ENCODE measurements at places on chromosomes 2 and 18. TPM values are rescaled to one million over a fixed set of nuclear protein-coding genes. Genes with fewer than 3 reads are reported as not detected.
A peak's percentile ranks its signal among the peaks of the same experiment; 100 is the strongest.

GRCh38 chr2:177721818-177722567 is 329.4 kb downstream of the AGPS start:
- no peaks in the 10 kb centered on the region for H3K36me3 ChIP-seq
- no peaks in the 10 kb centered on the region for H3K27me3 ChIP-seq
- H3K4me3 ChIP-seq = no peak overlapping the region
- no peak for DNase-seq
- no peak overlapping the region for H3K27ac ChIP-seq

DNA sequence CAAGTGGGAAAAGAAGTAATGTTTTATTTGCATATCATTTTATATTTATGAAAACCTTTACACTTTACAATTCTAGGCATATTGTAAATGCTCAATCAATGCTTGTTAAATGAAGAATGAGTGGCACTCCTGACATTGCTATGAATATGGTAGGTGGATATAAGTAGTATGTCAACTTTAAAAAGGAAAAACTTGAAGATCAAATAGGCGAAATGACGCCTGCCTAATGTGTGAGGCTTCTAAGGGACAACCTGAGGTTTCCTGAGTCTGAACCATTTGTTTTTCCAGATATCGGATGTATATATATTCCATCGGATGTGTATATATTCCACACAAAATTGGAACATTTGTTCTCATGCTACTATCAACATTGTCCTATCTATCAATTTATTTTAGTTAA is 1.4 kb downstream of the STAT4 start:
- H3K4me1 ChIP-seq = peaks cover 7% of the 10 kb centered on the region
- no peak for DNase-seq
- no peak overlapping the region for H3K4me3 ChIP-seq
- no peak overlapping the region for H3K27ac ChIP-seq

- no peak overlapping the region for H3K4me3 ChIP-seq
- H3K36me3 ChIP-seq = no peaks in the 10 kb centered on the region
- DNase-seq = no peak
- peak overlapping the region; percentile 26 for H3K27ac ChIP-seq
- no peaks in the 10 kb centered on the region for H3K4me1 ChIP-seq
Observed at GRCh38 chr18:3111523-3112240, 98.7 kb upstream of the LPIN2 start.

ZNF521 gene
- total RNA-seq = 7.8 TPM

GRCh38 chr18:50654658-50655550 is 95.0 kb downstream of the MAPK4 start:
- H3K27ac ChIP-seq = no peak overlapping the region
- no peaks in the 10 kb centered on the region for H3K27me3 ChIP-seq
- no peak overlapping the region for H3K4me3 ChIP-seq
- peak; percentile 46 for DNase-seq
- peaks cover 4% of the 10 kb centered on the region for H3K4me1 ChIP-seq

ZNF142 gene
- 22.5 TPM for total RNA-seq

SERPINB11 gene
- total RNA-seq = not detected

SP140 gene
- total RNA-seq = 5.1 TPM

SERPINB4 gene
- not detected for total RNA-seq

- H3K36me3 ChIP-seq = no peaks in the 10 kb centered on the region
- no peaks in the 10 kb centered on the region for H3K4me1 ChIP-seq
- no peak for DNase-seq
- no peak overlapping the region for H3K4me3 ChIP-seq
- no peak overlapping the region for H3K27ac ChIP-seq
- no peaks in the 10 kb centered on the region for H3K27me3 ChIP-seq
Observed at GRCh38 chr2:143157418-143157817, 28.2 kb downstream of the ARHGAP15 start.

DNA sequence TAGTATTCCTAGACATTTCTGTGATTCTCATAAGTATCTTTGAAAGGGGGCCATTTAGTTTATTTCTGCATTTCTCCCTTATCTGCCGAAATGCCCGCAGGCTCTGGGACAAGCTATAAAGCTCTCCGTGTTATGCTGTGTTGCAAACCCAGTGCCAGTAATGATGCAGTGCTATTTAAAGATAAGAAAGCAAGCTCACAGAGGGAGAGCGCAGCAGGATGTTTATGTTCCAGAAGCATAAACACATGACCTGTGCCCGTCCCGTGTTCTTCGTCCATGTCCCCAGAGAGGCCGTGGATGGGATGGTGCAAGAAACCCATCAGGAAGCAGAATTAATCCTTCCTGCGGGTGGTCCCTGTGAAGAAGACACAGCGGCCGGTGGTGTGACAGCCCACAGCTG is 99.4 kb downstream of the NEDD4L start:
- peak overlapping the region; percentile 72 for H3K27ac ChIP-seq
- no peaks in the 10 kb centered on the region for H3K36me3 ChIP-seq
- DNase-seq = no peak
- H3K4me3 ChIP-seq = no peak overlapping the region
- H3K27me3 ChIP-seq = no peaks in the 10 kb centered on the region

DNA sequence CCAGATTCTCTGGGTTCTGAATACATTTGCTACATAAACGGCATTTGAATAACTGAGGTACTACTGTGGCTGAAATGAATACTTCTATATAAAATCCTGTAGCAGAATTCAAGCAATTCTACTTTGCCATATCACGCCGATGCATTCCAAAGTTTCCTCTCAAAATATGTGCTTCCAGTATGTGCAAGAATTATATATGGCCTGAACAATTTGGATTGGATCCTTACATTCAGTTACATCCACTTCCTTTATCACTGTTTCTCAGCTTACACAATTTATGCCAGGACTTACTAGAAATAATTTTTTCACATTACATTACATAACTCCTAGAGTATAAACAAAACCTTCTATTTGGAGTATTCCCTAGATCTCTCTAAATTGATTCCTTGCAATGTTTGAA is 46.3 kb upstream of the STAT4 start:
- H3K27me3 ChIP-seq = no peaks in the 10 kb centered on the region
- peaks cover 2% of the 10 kb centered on the region for H3K4me1 ChIP-seq
- no peaks in the 10 kb centered on the region for H3K36me3 ChIP-seq
- no peak overlapping the region for H3K27ac ChIP-seq
- DNase-seq = no peak

DNA sequence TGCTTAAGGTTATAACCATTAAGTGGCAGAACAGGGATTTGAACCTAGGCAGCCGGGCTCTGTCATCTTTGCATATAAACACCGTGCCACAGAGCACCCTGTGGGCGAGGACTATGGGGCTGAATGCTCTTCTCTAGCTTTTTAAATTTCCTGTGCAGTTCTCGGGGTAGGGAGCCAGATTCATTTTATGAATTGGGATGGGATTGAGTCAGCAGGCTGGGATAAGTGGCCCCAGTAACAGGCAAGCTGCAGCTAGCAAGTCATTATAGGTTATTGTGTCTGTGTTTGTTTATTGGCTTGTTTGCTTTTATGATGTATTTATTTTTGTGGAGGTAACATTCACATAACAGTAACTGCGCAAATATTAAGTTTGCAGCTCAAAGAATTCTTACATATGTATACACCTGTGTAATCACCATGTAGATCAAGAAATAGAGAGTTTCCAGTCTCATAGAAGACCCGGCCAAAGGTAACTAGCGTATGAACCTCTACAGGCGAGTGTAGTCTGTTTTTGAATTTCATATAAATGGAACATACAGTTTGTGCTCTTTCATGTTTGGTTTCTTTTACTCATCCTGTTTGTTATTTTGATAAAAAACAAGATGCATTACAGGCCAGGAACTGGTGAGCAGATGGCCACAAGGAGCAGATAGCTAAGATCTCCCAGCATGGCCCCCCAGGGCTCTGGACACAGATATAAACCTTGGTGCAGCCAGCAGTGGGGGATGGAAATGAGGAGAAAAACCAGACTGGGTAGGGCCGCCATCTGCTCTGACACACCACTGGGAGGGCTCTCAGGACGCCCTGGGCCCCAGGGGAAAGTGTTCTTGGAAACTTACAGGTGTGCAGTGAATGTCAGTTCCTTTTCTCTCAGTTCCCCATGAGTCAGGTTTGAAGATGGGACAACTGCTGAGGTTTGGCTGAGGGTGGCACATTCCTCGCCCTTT is 49.2 kb upstream of the GPR155 start:
- H3K36me3 ChIP-seq = no peaks in the 10 kb centered on the region
- no peak overlapping the region for H3K4me3 ChIP-seq
- H3K27ac ChIP-seq = no peak overlapping the region
- DNase-seq = no peak

- no peak overlapping the region for H3K27ac ChIP-seq
- H3K4me3 ChIP-seq = no peak overlapping the region
- H3K4me1 ChIP-seq = no peaks in the 10 kb centered on the region
- peaks cover 18% of the 10 kb centered on the region for H3K36me3 ChIP-seq
- DNase-seq = no peak
Observed at GRCh38 chr2:173196080-173196479, 120.4 kb downstream of the MAP3K20 start.

- no peak for DNase-seq
- no peaks in the 10 kb centered on the region for H3K4me1 ChIP-seq
- H3K36me3 ChIP-seq = no peaks in the 10 kb centered on the region
- H3K27me3 ChIP-seq = no peaks in the 10 kb centered on the region
- no peak overlapping the region for H3K27ac ChIP-seq
- no peak overlapping the region for H3K4me3 ChIP-seq
Observed at GRCh38 chr18:31776093-31776492, 15.4 kb upstream of the SLC25A52 start.

UGT1A3 gene
- total RNA-seq = not detected

GRCh38 chr2:110677080-110677479 is 783 bp downstream of the BUB1 start:
- H3K4me3 ChIP-seq = peak overlapping the region; percentile 70
- no peak for DNase-seq
- H3K36me3 ChIP-seq = no peaks in the 10 kb centered on the region
- H3K4me1 ChIP-seq = peaks cover 5% of the 10 kb centered on the region
- no peaks in the 10 kb centered on the region for H3K27me3 ChIP-seq
- no peak overlapping the region for H3K27ac ChIP-seq

ECEL1 gene
- not detected for total RNA-seq

MC2R gene
- not detected for total RNA-seq

GRCh38 chr2:196101325-196101991 is 32.8 kb upstream of the DNAH7 start:
- no peak for DNase-seq
- H3K27ac ChIP-seq = no peak overlapping the region
- no peaks in the 10 kb centered on the region for H3K36me3 ChIP-seq
- no peaks in the 10 kb centered on the region for H3K4me1 ChIP-seq
- no peaks in the 10 kb centered on the region for H3K27me3 ChIP-seq
- H3K4me3 ChIP-seq = no peak overlapping the region

- no peaks in the 10 kb centered on the region for H3K36me3 ChIP-seq
- no peak overlapping the region for H3K4me3 ChIP-seq
- no peaks in the 10 kb centered on the region for H3K4me1 ChIP-seq
- H3K27me3 ChIP-seq = no peaks in the 10 kb centered on the region
- DNase-seq = no peak
- no peak overlapping the region for H3K27ac ChIP-seq
Observed at GRCh38 chr2:19332503-19332902, 25.9 kb downstream of the OSR1 start.

GRCh38 chr2:28628506-28628905 is 123.1 kb upstream of the PPP1CB start:
- no peak overlapping the region for H3K4me3 ChIP-seq
- H3K27ac ChIP-seq = peak overlapping the region; percentile 83
- no peaks in the 10 kb centered on the region for H3K36me3 ChIP-seq
- DNase-seq = no peak

- DNase-seq = peak; percentile 50
- H3K4me1 ChIP-seq = no peaks in the 10 kb centered on the region
- no peak overlapping the region for H3K4me3 ChIP-seq
Observed at GRCh38 chr18:35407871-35408481, 30.8 kb upstream of the ZNF396 start.

HOXD4 gene
- total RNA-seq = 0.79 TPM

DNA sequence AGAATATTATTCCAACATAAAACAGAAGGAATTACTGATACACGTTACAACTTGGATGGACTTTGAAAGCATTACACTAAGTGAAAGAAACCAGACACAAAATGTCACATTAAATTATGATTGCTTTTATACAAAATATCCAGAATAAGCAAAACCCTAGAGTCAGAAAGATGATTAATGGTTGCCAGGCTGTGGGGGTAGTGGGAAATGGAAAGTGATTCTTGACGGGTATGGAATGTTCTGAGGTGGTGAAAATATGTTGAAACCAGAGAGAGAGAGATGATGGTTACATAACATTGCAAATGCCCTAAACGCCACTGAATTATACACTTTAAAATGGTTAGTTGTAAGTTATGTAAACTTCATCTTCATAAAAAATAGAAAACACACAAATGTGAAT is 1057.2 kb upstream of the TMEFF2 start:
- H3K27ac ChIP-seq = no peak overlapping the region
- DNase-seq = no peak
- no peak overlapping the region for H3K4me3 ChIP-seq
- no peaks in the 10 kb centered on the region for H3K36me3 ChIP-seq
- no peaks in the 10 kb centered on the region for H3K27me3 ChIP-seq

MTA3 gene
- total RNA-seq = 47.9 TPM

DNA sequence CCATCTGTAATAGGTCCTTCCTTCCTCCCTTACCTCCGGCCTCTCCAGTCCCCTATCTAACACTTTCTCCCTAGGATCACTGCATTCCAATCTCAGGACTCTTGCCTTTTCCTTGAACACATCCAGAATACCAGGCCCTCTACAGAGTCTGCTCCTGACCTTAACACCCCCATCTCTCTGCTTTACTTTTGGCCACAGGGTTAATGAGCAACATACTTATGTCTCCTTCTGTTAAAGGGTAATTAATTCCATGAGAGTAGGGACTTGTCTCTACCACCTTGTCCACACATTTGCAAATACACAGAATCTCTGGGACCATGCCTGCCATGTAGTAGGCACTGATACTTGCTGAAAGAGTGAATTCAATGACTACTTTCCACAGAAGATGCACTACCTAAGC is 94.9 kb downstream of the COBLL1 start:
- H3K4me1 ChIP-seq = peaks cover 3% of the 10 kb centered on the region
- H3K27ac ChIP-seq = no peak overlapping the region
- DNase-seq = no peak
- no peaks in the 10 kb centered on the region for H3K27me3 ChIP-seq

APLF gene
- total RNA-seq = 4.9 TPM

- H3K27ac ChIP-seq = peak overlapping the region; percentile 50
- H3K36me3 ChIP-seq = no peaks in the 10 kb centered on the region
- no peaks in the 10 kb centered on the region for H3K4me1 ChIP-seq
Observed at GRCh38 chr2:227703280-227703732, 14.5 kb downstream of the SLC19A3 start.

- H3K27me3 ChIP-seq = no peaks in the 10 kb centered on the region
- no peak for DNase-seq
- H3K4me1 ChIP-seq = peaks cover 4% of the 10 kb centered on the region
- H3K36me3 ChIP-seq = no peaks in the 10 kb centered on the region
Observed at GRCh38 chr2:163670929-163671328, 64.9 kb downstream of the FIGN start.
